Osteocyte (in vitro differentiated cells): ENCODE measurements at places on chromosomes 7 and 10. TPM values are rescaled to one million over a fixed set of nuclear protein-coding genes. Genes with fewer than 3 reads are reported as not detected.

GRCh38 chr7:132030086-132030568, 473.7 kb upstream of the PODXL start:
- no peak for DNase-seq

Gene MSS51
- total RNA-seq: 2.6 and 2.8 TPM in 2 replicates

GRCh38 chr7:2403718-2404648, 572 bp downstream of the CHST12 start:
- peak; percentile 86 for DNase-seq

Gene TMEM139
- not detected in 2 replicates for total RNA-seq

Gene ALKBH4
- total RNA-seq: 11.9 and 13.9 TPM in 2 replicates

- no peak for DNase-seq
These were observed 57.6 kb downstream of the VCL start for GRCh38 chr10:74055383-74056049.

GRCh38 chr7:85815526-85815925, 628.7 kb upstream of the SEMA3D start:
- DNase-seq: no peak

Gene ABCF2
- total RNA-seq: 43.9 and 47.5 TPM in 2 replicates

- no peak for DNase-seq
These were observed 111.9 kb downstream of the GPAM start for GRCh38 chr10:112071596-112072133.

GRCh38 chr7:45259966-45260646, 102.5 kb downstream of the RAMP3 start:
- no peak for DNase-seq
